NCI-H146 (cell line): ENCODE measurements at places on chromosomes 13 and 19.

DNA sequence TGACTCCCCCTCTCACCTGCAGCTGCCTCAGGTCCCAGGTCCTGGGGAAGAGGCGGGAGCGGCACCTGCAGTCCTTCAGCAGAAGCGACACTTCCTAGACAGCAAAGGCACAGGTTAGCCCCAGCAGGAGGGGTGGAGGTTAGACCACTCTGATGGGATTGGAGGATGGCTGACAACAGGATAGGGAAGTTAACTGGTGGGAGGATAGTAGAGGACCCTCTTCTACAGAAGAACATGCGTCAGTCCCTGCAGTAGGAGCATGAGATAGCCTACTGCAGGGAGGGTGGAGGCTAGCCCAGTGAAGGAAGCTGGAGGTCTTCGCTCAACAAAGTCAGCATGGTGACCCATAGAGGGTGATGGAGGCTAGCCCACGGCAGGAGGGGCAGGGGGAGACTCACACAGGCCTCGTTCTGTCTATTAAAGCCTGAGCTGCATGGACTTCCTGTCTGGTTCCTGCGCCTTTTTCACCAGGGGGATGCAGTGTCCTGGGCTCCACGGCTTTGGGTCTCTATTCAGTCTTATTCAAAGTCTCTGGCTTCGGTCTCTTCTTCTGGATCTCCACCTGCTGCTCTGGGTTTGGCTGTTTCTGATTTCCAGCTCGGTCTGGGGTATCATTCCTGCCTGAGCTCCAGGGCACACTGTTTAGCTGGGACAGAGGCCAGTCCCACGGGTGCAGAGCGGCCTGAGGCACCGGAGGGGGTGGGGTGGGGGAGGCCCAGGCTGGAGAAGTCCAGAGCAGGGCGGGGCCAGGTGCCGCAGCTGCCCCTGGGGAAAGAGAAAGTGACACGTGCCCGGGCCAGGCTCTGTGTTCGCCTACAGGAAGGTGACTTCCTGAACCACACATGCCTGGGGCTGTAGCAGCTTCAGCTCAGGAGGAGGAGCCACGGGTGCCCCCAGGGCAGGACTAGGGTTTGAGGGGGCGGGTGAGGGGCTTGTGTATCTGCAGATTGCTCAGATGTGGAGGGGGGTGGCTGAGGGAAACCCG is 7.3 kb downstream of the IFNL3 start:
- DNase-seq: peak; percentile 62

GRCh38 chr19:5369962-5370367 is 29.4 kb upstream of the PTPRS start:
- DNase-seq: no peak

- DNase-seq: no peak
These were observed at the start of gene DLEU7 for GRCh38 chr13:50843257-50844083. TSS of gene DLEU7 (minus strand) at chr13:50843692. CDS start at chr13:50843646, 46 bp downstream.

DNA sequence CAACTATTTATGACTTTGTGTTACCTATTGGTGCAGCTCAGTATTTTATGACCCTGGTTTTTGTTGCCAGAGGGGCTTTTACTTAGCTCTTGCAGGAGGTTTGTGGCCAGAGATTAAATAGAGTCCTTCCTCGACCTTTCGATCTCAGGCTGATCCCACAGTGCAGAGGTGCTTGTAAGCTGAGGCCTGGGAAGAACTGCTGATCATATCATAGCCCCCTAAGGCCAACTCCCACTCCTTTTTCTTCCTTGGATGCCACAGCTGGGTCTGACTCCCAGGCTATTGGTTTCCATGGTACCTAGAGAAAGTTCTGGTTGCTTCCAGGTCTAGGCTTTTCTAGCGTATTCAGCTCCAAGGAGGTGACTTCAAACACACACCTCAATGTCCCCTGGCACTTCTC is 324.9 kb downstream of the FOXO1 start:
- no peak for DNase-seq

DNA sequence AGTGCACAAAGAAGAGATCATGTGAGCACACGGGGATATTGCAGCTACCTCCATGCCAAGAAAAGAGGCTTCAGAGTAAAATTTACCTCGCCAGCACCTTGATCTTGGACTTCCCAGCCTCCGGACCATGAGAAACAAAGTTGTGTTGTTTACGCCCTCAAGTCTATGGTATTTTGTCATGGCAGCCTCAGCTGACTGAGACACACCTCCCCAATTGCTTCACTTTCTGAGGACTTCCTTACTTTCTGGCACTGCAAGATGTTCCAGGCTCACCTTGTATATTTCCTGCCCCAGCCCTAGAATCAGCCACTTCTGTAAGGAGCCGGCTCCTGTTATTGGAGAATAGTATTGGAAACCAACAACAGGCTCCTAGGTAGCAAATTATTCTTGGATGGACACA is 6.6 kb upstream of the CEBPG start:
- DNase-seq: no peak

GRCh38 chr13:53075356-53076041 is 46.9 kb downstream of the OLFM4 start:
- no peak for DNase-seq

DNA sequence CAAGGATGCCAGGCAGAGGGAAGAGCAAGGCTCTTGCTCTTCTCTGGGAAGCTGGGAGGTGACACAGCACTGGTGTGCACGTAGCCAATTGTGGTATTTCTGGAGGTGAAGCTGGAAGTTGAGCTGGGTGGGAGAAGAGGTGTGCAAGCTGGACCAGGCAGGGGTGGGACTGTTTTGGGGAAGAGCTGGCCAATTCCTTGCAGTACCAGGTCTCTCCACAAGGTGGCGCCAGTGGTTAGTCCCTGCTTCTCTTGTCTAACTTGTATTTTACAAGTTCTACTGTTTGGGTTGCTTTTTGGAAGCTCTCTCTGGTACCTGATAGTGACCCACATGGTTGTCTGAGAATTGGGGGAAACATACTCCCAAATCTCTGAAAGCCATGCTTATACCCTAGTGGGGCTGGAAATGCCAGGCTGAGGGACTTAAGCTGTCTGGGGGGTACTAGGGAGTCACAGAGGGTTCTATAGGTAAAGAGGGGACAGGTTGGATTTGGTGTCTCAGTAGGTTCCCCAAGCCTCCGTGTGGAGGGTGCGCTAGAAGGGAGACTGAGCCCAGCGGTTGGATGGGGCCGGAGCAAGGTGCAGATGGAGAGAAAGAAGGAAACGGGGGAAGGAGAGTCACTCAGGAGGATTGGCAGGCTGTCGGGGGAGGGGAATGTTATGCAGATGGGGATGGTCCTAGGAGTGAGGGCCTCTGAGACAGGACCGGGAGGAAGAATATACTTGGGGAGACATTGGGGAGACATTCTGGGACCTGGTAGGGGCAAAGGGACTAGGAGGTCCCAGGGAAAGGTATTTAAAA is 3.0 kb downstream of the HPN start:
- DNase-seq: peak; percentile 14

- no peak for DNase-seq
These were observed 2567.7 kb upstream of the PCDH20 start for GRCh38 chr13:63983366-63983765.
